ENCODE measurements at places on chromosomes 16 and 17.

DNA sequence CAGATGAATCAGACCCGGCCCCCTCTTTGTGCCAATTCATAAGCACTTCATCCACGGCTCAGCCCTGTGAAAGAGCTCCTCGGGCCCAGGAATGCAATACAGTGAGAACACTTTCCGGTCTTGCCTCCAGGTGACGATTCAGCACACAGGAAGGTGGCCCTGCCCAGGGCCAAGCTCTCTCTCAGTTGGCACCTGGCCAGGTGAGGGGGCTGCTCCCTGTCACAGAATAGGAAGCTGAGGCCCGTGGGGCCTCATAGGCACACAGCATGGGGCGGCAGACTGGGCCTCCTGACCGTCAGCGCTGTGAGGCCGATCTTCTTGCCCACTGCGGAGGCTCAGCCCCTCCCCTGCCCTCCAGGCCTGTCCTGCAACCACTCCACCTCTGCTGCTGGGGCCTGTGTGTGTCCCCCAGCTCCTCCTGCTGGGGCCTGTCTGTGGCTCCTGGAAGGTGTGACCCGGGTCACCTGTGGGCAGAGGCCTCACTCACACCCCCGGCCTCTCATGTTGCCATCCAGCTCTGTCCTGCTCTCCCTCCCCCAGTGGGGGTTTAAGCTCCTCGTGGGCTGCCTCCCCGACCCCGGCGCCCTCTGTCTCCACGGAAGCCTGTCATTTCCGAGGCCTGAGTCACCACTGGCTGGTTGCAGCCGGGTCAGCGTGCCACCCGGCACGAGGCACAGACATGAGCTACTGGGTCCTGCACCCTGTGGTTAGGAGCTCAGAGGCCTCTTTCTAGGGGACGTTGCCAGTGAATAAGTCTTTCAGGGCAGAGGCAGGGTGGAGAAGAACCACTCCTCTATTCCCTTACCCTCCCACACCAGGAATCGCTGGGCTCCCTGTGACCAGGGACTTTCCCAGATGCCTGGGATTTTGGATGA is 114.4 kb downstream of the SEC14L1 start:
- DNase-seq = no peak

- DNase-seq = peak; percentile 28
These were observed 44.0 kb downstream of the PLCG2 start for GRCh38 chr16:81823111-81823510.

DNA sequence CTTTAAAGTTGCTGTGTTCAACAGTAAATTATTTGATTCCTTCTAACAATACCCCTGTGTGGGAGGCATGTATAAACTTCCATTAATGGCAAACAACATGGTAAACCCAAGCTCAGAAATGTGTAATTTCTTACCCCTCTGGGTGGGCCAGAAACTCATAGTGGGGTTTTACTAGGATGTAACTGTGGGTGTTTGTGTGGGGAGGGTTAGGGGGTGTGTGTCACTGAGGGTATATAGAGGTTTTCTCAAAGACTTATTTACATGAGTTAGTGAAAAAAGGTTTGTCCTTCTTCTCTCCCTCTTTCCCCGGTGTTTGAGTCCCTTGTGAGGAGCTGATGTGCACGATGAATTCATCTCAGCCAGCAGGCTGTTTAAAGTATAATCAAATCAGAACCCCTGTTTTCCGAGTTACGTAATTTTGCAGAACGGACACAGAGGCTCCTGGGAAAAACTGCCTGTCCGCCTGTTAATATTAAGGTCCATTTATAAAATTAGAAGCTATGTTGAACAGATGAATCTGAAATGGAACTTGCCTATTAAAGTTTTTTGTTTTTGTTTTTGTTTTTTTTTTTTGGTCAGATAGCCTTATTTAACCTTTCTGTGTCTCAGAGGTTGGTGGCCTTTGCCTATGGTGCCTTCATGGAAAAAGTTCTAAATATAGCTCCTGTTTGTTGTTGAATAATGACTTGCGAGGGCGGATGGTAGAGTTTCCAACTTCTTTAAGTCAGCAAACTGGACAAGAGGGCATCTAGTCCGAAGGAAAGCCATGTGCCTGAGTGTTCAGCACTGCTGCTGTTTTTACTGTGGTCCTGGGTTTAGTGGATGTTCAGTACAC is 73.3 kb downstream of the MSI2 start:
- DNase-seq = no peak

GRCh38 chr17:608511-609231 is 106.0 kb downstream of the VPS53 start:
- DNase-seq = no peak

GRCh38 chr17:36823850-36824677 is 113.2 kb upstream of the LHX1 start:
- no peak for DNase-seq

- no peak for DNase-seq
These were observed 473.4 kb downstream of the XYLT1 start for GRCh38 chr16:16997349-16997748.

GRCh38 chr16:10388988-10389387 is 3.1 kb downstream of the ATF7IP2 start:
- DNase-seq = no peak
